Left ventricle myocardium superior (tissue), 1 donor: ENCODE measurements at places on chromosomes 4 and X.

- peak; percentile 78 for DNase-seq
These were observed 15.8 kb downstream of the BCAP31 start for GRCh38 chrX:153708415-153708814.

- no peak for DNase-seq
These were observed 99.5 kb upstream of the SLC4A4 start for GRCh38 chr4:71239365-71239764.

DNA sequence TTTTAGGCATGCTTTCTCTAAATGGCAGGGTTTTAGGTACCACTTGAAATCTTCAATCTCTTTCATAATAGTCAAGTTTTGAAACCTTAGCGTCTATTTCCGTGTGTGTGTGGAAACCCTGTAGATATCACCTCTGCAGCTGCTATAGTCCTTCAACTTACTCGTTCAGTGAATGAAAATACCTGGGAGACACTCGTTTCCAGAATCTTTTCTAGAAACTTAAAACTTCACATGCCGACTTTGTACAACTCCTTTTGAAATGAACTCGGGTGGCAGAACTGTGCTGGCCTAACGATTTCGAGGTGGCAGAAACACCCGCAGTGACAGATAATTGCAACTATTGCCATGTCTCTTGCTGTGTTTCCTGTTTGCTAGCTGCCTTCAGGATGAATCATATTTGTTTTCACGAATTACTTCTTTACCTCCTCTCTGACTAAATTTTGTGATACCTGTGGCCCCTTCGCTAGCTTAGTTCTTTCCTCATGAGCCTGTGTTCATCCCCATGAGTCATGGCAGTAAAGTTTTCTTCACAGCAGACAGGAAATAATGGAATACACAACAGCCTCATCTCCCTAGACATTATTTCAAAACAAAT lies 104.7 kb upstream of the SMIM10 start:
- DNase-seq = no peak

DNA sequence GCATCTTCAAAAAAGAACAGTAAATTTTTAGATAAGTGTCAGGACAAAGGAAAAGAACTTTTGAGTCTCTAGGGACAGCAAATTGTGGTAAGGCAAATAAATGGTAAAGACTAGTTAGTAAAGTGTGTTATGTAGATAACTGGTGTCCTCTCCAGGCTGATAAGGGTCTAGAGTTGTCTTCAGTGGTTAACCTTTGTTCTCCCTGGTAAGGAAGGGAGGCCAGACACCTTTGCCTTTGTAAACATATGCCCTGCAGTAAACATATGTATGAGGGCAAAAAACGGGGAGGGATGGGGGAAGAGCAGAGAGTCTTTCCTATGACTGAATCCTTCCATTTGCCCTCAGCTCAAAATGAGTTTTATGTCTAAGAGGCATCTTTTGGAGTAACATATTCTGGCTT lies 384.6 kb downstream of the HNRNPD start:
- DNase-seq = no peak

DNA sequence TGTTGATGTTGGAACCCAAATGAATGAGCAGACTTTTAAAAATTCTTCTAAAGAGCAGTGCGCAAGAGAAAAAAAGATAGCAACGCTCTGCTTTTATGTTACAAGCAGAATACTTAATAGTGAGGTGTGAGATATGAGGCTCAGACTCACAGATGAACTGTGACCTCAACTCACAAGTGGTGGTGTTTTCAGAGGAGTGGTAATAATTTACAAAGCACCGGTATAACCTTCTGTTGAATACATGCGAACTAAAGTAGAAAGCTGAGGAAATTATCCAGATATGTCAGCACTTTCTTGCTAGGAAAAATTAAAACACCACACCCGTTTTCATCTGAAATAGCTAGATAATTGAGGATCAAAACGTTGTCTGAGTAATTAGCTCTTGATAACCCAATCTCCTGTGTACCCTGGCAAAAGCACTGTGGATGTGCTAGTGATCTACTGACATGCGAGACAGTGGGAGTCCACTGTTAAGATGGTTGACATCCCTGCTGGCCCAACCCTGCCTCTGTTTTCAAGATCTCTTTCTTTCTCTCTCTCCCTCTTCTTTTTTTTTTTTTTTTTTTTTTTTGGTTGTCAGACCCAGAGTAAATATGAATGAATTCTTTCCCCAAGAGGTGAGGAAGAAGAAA lies 6.9 kb upstream of the TLL1 start:
- no peak for DNase-seq

- DNase-seq = no peak
These were observed 13.1 kb downstream of the RAB33A start for GRCh38 chrX:130184857-130185256.

GRCh38 chr4:25552580-25553271 lies 102.9 kb upstream of the SLC34A2 start:
- DNase-seq = peak; percentile 29

- DNase-seq = no peak
These were observed 89.5 kb downstream of the HS3ST1 start for GRCh38 chr4:11338956-11339782.
